ENCODE measurements at places on chromosomes 5 and 9. TPM values are rescaled to one million over a fixed set of nuclear protein-coding genes. Genes with fewer than 3 reads are reported as not detected.

Gene ADRB2
- 0.75 TPM for total RNA-seq

Gene TLE4
- 17.2 TPM for total RNA-seq

Gene ALDOB
- not detected for total RNA-seq

Gene PCDHA4
- total RNA-seq = 1.2 TPM

Gene AMBP
- not detected for total RNA-seq

Gene ZSWIM6
- total RNA-seq = 22.5 TPM

Gene CAVIN4
- total RNA-seq = 3.6 TPM

Gene ANKRD34B
- 1.5 TPM for total RNA-seq

Gene ECPAS
- 70.2 TPM for total RNA-seq

Gene C5orf63
- 2.9 TPM for total RNA-seq

Gene SLC46A2
- not detected for total RNA-seq

Gene PRSS3
- 5.1 TPM for total RNA-seq

Gene ORM2
- total RNA-seq = not detected

Gene FNIP1
- 47.7 TPM for total RNA-seq

Gene ECSCR
- total RNA-seq = not detected

Gene DPYSL3
- total RNA-seq = 42.4 TPM

Gene TRIP13
- total RNA-seq = 7.4 TPM

Gene PCDHGC5
- total RNA-seq = 0.89 TPM

Gene CCIN
- total RNA-seq = not detected

Gene LCN1
- not detected for total RNA-seq

Gene KCNV2
- not detected for total RNA-seq

Gene C9orf153
- total RNA-seq = not detected

Gene RBM22
- total RNA-seq = 55.6 TPM

Gene HRH2
- total RNA-seq = 1.1 TPM

Gene RNF180
- 11.5 TPM for total RNA-seq

Gene BTNL3
- total RNA-seq = not detected

Gene LCN2
- 283 TPM for total RNA-seq

Gene EIF4EBP3
- 6.4 TPM for total RNA-seq

Gene ZNF454
- total RNA-seq = 5.8 TPM

Gene CARD9
- 2.0 TPM for total RNA-seq

Gene LSM11
- 3.9 TPM for total RNA-seq

Gene SLC25A48
- total RNA-seq = not detected

Gene PTGS1
- 0.07 TPM for total RNA-seq

Gene TMEM215
- total RNA-seq = not detected

Gene FKTN
- 16.9 TPM for total RNA-seq

Gene SPINK5
- total RNA-seq = 5.6 TPM

Gene CFAP90
- total RNA-seq = 0.34 TPM

Gene EIF4E1B
- total RNA-seq = not detected

Gene FBP2
- total RNA-seq = not detected

Gene PPP2R2B
- 0.62 TPM for total RNA-seq

Gene SYNPO
- total RNA-seq = 3.4 TPM

Measured in kidney epithelial cell (primary cell).